Hepatocyte (in vitro differentiated cells): ENCODE measurements at places on chromosomes 6 and 20. TPM values are rescaled to one million over a fixed set of nuclear protein-coding genes. Genes with fewer than 3 reads are reported as not detected.

DNA sequence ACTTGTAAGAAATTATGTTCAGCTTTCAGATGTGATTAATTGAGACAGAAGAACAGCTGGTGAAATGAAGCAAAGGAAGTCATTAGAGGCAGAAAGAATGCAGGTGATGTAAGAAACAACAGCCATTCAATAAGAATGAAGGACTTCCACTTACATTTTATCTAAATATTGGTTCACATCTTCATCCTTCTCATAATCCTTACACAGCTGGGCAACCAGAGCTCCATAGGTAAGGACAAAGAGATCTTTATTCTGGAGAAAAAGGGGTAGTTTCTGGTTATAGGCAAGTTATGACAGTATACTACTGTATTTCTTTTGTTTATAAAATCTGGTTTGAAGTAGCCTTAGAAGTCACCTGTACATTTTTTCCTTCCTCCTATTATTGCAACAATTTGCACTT lies 2.3 kb downstream of the TRAPPC3L start:
- DNase-seq = no peak

DNA sequence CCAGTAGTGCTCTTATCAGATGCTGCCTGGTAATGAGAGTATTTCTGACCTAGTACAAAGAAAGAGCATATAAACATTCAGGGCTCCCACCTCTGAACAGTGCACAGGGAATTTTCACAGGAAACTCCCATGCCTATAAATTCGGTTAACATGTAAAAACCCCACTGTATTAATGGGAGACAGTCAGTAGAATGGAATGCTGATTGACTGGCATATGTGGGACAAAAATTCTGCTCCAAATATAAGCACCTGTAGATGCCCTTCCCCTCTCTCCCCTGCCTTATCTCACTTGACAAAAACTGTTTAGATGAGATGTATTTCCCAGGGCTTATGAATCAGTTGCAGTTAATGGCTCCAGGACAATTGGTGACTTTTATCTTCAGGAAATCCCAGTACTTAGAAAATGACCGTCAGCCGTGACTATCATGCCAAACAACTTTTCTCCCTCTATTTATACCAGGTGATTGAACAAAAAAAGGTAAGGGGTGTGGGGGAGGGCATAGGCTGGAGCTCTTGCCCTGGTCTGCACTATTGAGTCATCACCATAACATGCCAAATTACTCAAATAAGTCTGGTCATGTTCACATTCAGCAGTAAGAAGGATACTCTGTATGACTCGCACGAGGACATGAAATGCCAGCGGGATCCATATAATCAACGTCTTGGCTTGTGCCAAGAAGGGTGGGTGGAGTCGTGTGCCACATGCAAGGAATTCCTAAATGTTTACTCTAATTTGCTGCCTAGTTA lies 176.4 kb upstream of the BMP2 start:
- DNase-seq = no peak

GRCh38 chr20:22333885-22334545 lies 250.4 kb downstream of the FOXA2 start:
- peak; percentile 87 for DNase-seq

DNA sequence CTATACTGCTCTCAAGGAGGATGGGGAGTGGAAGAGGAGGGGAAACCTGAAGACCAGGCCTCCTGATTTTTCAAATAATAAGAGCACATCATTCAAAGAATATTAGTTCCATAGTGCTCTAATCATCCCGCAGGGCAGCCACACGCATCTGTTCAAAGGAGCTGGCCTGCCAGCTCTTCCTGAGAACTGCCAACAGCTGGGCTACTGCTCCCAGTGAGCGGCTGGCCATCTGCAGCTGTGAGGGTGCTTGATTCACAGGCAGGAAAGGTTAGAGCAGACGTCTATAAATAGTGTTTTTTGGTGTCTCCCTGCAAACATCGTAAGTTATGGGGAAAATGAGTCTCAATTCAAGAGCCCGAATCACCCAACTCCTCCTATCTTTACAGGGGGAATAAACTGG lies 17.3 kb downstream of the NSFL1C start:
- DNase-seq = no peak

DNA sequence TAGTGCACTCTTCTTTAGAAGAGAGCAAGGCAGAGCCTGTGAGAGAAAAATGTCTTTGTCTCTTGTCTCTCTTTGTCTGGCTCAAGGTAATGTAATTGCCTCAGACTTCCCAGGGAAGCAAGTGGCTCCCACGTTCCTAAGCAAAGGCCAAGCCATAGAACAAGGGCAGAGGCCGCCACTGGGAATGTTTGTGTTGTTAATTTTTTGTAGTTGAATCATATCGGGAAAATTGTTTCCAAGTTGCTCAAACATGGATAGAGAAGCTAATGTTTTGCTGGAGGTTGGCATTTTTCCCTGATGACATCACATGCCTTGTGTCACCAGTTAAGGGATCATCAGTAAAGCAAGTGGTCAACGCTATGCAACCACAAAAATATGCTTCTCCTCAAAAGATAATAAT lies 211.5 kb upstream of the FOXA2 start:
- peak; percentile 72 for DNase-seq

GRCh38 chr6:161891542-161891941 lies 617.7 kb upstream of the AGPAT4 start:
- no peak for DNase-seq

- no peak for DNase-seq
Observed at GRCh38 chr6:76416821-76417605, 344.6 kb upstream of the IMPG1 start.

- DNase-seq = peak; percentile 59
Observed at GRCh38 chr6:95431637-95432228, 145.6 kb upstream of the MANEA start.

DNA sequence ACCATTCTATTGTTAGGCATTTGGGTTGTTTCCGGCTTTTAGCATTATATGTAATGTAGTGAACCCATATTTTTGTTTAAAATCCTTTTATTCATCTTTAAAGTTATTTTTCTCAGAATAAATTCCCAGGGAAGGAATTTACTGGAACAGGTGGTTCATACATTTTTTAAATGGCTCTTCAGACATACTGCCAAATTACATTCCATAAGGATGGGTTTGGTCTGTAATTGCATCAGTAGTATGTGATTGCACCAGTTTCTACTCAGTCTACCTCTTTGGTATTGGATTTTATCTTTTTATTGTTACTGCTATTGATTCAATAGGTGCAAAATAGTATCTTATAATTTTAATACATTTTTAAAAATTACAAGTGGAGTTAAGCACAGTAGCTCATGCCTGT lies 27.2 kb downstream of the BRPF3 start:
- no peak for DNase-seq

GRCh38 chr6:79466207-79466834 lies 70.9 kb downstream of the LCA5 start:
- DNase-seq = peak; percentile 21

- no peak for DNase-seq
Observed at GRCh38 chr20:49987868-49988690, 5.3 kb downstream of the SNAI1 start.

DNA sequence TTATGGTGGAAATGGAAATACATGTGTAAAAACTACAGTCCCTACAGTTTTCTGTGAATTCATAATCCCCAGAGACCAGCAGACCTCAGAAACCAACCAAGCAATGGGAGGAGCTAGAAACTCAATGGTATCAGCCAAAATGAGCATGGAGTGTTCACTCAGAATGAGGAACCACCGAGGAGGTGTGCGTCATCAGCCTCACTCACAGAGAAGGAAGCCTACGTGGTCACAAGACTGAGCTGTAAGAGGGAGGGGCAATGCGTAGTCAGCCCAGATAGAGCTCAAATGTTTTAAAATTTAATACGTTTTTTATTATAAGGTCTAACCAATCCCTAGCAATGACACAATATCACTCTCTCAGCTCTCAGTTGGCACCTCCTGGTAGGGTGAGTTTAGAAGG lies 17.4 kb downstream of the MYLK4 start:
- DNase-seq = no peak

DNA sequence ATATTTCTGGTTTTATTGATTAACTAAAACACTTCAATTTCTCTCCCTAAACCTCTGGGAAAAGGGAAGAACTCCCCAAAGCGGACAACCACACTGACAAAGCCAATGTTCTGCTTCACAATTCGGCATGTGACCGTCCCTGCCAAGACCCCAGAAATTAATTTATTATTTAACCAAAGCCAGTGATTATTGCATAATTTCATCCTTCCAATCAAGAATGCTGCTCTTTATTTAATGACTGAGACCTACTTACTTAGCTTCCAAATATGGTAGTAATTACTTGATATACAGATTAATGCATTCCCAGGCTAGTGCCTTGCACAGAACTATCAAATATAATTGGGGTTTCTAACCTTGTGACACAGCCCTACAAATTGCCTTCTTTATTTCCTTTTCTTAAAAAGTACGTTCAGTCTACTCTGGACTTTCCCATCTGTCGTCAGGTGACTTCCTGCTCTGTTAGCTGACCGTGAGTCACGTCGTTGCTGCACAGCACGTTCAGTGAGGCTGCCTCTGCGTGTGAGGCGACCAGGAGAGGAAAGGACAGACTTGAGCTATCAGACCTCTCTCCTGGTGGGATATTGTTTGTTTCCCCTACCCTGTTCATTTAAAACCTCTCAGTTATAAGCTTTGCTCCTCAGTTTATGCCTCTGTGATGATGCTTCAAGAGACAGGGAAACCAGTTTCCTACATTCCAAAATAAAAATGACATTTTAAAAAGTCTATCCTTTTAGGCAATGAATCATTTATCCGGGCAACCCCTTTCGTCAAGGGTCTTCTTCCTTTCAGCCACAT lies 55.7 kb upstream of the TNFAIP3 start:
- DNase-seq = peak; percentile 89

GRCh38 chr6:107768044-107768443 lies 56.1 kb downstream of the SCML4 start:
- no peak for DNase-seq

DNA sequence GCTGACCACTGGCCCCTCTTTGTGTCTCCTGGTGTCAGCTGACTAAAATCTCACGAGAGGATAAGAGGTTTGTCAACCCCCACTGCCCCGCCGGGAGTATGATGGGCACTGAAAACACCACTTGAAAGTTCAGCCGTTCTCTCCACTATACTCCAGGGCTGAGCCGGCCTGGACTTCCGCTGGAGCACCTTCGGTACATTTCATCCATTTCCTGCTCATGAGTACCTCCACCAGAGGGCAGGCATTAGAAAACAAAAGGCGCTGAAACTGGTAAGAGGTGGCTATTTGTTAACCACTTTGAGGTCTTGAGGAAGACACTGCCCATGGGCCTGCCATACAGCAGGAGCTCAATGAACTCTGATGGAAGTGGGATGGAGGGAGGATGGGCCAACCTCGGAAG lies 17.9 kb upstream of the ANKRD60 start:
- DNase-seq = no peak

- no peak for DNase-seq
Observed at GRCh38 chr20:36441027-36441414, 100.3 kb upstream of the MYL9 start.

DNA sequence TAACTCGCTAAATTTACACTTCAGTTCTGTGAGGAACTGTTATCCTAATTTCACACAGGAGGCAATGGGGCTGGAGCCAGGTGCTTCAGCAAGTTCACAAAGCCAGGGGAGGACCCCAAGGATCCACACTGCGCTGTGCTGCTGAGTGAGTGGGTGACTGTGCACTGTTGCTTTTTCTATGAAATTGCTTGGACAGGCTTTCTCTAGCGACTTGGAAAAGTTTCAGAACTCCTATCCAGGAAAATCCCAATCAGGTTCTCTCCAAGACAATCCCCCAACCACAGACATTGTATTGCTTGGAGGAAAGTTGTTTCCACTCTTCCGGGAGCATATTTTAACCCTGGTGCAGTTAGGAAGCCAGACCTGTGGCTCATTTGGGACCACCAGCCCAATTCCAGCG lies 175.9 kb upstream of the CST7 start:
- no peak for DNase-seq

Gene PGC
- 67.4 and 109 TPM in 2 replicates for polyA plus RNA-seq

Gene LAMA2
- 11.1 and 12.3 TPM in 2 replicates for polyA plus RNA-seq

Gene TCF15
- not detected in 2 replicates for polyA plus RNA-seq

Gene SCUBE3
- polyA plus RNA-seq = 10.2 and 19.6 TPM in 2 replicates

Gene ADAM33
- polyA plus RNA-seq = 41.6 and 54.8 TPM in 2 replicates

Gene UST
- 7.0 and 8.0 TPM in 2 replicates for polyA plus RNA-seq

Gene BPIFA1
- polyA plus RNA-seq = not detected in 2 replicates
